ENCODE measurements at places on chromosomes 13 and 19.

- DNase-seq = no peak
Measured at GRCh38 chr13:67036699-67037457, 193.3 kb downstream of the PCDH9 start.

- DNase-seq = no peak
Measured at GRCh38 chr13:110400786-110401533, 93.9 kb downstream of the COL4A2 start.

DNA sequence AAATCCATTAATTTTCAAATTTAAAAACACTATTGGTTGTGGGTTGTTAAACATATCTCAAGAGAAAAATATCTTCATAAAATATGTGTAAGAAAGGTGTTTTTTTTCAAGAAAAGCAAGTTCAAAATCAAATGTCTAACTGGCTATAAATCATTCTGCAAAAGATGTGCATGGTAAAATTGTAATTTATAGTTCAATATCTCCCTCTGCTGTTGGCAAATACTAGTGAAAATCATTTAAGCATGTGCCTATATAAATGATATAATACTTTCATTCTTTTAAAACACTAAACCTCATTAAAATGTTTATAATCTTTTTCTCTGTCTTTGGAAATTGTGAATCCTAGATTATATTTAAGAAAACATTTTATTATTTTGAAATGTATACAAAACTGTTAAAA lies 17.2 kb upstream of the SLITRK6 start:
- no peak for DNase-seq

DNA sequence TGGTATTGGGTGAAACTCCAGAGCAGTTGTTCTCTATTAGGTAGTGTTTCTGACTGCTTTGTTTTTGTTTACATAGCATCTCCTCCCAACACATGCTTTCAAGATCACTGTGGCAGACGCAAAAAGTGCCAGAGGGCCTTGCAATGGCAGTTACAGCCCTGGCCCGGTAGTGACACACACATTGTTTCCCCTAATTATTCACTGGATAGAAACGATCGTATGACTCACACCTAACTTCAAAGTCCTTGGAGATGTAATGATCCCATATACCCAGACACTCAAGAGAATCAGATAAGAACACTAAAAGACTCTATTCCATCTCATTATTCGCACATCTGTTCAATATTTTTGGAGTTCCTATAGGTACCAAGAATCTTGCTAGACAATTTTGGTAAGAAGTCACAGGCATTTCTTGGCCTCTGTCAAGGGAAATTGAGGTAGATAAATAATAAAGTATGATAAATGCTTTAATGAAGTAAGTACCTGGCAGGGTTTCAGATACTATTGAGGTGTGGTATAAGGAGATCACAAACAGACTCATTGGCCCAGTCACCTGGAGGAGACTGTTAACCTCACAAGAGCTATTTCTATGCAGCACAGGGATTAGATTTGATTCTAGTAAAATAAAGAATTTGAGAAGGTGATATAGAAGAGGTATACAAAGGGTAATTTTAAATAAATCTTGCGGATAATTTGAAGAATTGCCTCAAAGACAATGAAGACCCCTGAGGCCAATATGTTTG lies 485.3 kb downstream of the SLITRK6 start:
- no peak for DNase-seq

GRCh38 chr19:17686023-17686521 lies 2.1 kb downstream of the UNC13A start:
- no peak for DNase-seq

DNA sequence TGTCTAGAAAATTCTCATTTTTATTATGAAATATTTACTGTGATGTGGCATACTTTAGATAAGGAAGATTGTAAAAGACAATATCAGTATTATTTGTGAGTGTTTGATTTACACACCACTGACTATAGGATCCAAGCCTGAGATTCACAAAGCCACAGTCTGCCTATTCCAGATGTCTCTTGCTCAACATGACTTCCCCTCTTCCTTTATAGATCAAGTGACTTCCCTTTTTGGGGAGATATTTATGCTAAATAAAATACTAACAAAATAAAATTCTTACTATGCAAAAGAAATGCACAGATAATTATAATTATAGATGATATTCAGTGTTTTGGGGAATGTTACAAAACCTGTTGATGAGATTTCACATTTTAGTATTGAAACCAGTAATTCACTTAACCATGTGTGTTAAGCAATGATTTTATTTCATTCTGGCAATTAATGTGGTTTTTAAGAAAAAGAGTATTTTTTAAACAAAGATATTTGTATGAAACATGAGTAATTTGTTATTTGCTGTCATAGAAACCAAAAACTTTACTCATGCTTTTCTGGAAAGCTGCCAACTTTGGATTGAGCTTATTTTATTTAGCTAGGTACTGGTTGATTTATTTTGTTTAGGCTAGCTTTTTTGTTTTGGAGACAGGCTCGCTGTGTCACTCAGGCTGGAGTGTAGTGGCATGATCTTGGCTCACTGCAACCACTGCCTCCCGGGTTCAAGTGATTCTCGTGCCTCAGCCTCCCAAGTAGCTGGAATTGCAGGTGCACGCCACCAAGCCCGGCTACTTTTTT lies 13.7 kb upstream of the GPR183 start:
- no peak for DNase-seq

GRCh38 chr13:112900691-112901091 lies 68.3 kb upstream of the MCF2L start:
- no peak for DNase-seq

GRCh38 chr13:59211606-59212005 lies 952.1 kb downstream of the DIAPH3 start:
- DNase-seq = no peak

DNA sequence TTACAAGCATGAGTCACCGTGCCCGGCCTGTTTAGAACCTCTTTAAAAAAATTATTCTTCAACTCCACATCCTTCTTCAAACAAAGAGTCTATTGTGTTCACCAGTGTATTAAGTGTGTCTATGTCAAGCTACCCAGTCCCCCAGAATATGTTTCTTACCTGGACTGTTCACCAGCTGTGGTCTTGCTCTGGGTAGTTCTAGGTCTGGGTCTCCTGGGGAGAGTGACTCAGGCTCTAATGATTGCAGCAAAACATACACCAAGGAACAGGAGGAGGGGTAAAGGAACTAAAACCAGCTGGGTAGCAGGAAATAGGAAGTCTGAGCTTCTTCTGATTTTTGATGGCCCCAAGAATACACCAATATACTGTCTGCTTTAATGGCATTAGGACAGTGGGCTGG lies at the start of gene FPR1:
Gene FPR1 (minus strand): TSS at position 224 of the 400 bp plus-strand sequence. CDS start 4,884 bp downstream, outside the sequence.
- DNase-seq = no peak

DNA sequence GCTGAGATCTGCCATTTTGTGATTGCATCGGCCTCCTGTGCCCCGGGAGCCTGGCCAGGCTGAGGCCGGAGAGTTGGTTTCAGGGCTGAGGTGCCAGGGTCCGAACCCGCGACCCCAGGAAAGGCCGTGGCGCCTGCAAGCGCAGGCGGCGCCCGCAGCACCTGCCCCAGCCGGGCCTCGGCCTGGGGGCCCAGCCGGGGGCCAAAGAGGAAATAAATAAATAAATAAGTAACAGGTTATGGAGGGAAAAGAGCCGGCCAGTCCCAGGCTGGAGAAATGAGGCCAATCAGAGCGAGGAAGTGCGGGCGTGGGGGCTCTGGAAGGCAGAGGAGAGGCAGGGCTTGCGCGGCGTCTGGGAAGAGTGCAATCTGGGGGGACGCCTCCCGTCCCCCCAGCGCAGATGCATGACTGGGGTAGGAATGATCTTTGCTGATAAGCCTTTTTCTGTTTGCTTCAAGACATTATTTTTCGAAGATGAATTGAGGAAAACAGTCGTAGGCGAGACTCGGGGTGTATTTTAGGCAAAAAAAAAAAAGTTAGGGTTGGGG lies 145.6 kb upstream of the ZNF536 start:
- DNase-seq = no peak

GRCh38 chr19:33297401-33298145 lies 4.8 kb downstream of the CEBPA start:
- DNase-seq = no peak

DNA sequence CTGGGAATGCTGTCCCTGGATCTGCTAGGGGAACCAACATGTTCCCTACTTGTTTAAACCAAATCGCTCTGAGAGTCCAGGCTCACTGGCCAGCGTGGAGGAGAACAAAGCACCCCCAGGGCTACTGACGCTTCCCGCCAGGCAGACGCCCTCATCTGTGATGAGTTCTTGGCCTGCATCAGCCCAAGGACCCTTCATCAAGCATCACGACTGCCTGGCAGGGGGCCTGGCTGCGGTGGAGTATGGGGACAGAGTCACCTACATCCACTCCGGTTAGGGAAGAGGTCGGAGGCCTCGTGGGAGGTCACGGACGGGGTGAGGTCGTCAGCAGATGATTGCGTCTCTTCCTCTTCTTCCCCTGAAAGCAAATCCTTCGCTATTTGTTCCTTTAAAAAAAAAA lies 17.7 kb downstream of the MIER2 start:
- DNase-seq = no peak

GRCh38 chr19:4523306-4524110 lies 5.2 kb upstream of the PLIN4 start:
- no peak for DNase-seq

DNA sequence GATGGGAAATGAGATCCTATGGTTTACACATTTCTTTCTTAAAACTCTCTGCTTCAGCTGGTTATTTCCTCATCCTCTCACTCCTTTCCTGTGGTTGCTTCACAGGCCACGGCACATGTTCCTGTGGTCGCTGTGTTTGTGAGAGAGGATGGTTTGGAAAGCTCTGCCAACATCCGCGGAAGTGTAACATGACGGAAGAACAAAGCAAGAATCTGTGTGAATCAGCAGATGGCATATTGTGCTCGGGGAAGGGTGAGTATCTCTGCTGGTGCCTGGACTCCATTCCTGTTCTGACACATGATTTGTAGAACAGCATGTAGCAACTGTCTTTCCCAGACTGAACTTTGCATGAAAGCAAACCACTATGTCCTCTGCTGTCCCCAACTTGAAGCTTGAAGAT lies 254.2 kb downstream of the ITGBL1 start:
- no peak for DNase-seq

GRCh38 chr13:36282821-36283432 lies 14.7 kb downstream of the CCDC169 start:
- no peak for DNase-seq

DNA sequence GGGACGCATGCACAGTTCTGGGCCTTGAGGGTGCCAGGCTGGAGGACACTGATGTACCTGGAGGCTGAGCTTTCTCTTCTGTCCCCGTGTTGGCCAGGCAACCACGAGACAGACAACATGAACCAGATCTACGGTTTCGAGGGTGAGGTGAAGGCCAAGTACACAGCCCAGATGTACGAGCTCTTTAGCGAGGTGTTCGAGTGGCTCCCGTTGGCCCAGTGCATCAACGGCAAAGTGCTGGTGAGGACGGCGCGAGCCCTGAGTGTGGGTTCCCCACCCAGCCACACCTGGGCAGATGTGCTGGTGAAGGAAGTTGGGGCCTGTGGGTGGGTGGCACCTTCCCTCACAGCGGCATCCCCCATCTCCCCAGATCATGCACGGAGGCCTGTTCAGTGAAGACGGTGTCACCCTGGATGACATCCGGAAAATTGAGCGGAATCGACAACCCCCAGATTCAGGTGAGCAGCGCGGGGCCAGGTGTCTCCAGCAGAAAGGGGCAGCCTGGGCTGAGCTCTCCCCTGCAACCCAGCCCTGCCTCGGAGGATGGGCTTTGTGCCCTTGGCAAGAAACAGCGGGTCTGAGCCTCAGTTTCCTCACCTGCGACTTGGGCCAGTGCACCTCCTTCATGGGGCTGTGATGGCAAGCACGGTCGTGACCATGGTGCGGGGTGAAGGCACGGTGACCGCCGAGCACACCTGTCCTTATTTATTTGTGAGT lies 26.2 kb downstream of the CCDC8 start:
- DNase-seq = no peak

DNA sequence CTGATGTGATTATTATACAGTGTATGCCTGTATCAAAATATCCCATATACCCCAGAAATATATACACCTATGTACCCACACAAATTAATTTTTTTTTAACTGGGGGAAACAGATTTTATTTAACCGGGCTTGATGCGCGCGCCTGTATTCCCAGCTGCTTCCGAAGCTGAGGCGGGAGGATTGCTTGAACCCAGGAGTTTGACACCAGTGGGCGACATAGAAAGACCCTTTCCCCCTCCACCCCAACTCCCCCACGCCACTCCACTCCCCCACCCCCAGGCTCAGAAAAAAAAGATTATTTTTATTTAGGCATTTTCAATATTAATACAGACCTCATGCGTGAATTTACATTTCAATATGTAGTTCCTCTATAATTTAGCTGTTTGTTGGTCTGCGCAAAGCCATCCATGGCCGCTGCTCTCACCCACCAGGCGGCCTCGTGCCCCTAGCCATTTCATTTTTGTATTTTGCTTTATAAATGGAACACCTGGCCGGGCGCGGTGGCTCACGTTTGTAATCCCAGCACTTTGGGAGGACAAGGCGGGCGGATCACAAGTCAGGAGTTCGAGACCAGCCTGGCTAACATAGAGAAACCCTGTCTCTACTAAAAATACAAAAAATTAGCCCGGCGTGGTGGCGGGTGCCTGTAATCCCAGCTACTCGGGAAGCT lies 836 bp upstream of the VPS36 start:
- DNase-seq = no peak

DNA sequence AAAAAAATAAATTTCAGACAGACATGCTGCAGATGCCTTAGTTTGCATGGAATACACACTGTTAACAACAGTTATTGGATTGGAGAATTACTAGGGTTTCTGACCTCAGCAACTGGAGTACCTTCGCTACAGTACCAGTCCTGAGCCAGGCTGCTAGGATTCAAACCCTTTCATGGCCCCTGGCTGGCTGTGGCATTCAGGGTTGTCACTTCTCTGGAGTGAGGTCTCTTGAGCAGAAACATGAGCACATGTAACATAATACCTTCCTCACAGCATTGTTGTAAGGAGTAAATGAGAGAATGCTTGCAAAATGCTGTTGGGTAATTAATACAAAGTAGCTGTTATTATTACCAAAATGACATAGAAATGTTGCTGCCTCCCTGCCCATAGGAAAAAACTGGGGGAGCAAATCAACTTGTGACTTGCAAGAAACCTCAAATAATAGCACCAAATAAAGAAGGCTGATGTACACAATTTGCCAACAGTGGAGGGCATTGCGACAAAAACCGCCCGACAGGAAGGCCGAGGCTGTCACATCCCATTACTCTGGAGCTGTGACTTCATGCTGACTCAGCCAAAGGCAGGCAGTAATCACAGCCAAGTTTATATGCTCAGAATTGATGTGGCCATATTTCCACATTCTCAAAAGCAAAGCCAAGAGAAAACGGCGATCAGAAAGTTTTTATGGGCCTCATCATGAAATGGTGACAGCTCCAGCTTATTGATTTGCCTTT lies 100.4 kb downstream of the RFC3 start:
- no peak for DNase-seq

GRCh38 chr19:51145916-51146493 lies 3.9 kb downstream of the SIGLEC7 start:
- DNase-seq = no peak
